ENCODE measurements at places on chromosomes 11 and 22. TPM values are rescaled to one million over a fixed set of nuclear protein-coding genes. Genes with fewer than 3 reads are reported as not detected.

Gene TBX1
- 0.12 TPM for total RNA-seq

Gene OR8A1
- total RNA-seq: not detected

Gene P4HA3
- 21.9 TPM for total RNA-seq

Gene MMP11
- total RNA-seq: 14.2 TPM
